ENCODE measurements at places on chromosomes 3 and 15. TPM values are rescaled to one million over a fixed set of nuclear protein-coding genes. Genes with fewer than 3 reads are reported as not detected.

The NDUFB5 gene
- polyA plus RNA-seq = 177 TPM

The PSTPIP1 gene
- polyA plus RNA-seq = 1.7 TPM

GRCh38 chr3:185114756-185115155 is 38.1 kb downstream of the C3orf70 start:
- DNase-seq = no peak

DNA sequence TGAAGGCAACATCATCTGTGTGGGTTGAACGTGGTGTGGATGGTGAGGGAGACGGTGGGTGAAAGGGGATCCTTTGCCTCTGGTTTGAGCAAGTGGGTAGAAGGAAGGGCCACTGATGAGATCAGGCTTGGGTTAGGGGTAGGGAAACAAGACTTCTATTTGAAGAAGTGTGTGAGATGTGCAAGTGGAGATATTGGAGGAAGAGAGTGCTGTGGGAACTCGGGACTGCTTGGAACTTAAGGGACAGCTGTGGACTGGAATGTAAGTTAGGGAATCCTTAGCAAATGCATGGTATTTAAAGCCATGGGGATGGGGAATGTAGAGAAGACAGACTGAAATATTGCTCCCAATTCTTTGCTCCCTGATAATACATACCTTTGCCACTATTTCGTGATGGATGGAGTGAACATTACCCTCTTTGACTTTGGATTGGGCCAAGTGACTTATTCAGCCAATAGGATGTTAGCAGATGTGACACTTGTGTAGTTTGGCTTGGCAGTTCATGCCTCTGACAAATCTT is 30.2 kb upstream of the AMOTL2 start:
- DNase-seq = no peak

DNA sequence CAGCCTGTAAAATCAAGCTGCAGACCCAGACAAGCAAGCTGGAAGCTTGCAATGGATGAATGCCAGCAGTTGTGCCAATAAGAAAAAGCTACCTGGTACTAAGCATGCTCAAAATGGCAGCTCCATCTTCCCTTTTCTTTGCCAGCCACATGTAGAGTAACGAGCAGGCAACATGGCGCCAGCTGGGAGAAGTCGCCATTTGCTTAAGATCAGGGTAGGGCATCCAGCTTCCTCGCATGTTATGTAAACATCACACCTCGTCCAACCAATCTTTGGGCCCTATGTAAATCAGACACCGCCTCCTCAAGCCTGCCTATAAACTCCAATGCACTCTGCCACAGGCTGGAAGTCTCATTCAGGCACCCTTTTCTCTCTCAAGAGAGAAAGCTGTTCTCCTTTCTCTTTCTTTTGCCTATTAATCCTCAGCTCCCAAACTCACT is 973.9 kb downstream of the FHIT start:
- no peak for DNase-seq

- DNase-seq = no peak
Observed at GRCh38 chr3:182414586-182414985, 378.7 kb upstream of the ATP11B start.

DNA sequence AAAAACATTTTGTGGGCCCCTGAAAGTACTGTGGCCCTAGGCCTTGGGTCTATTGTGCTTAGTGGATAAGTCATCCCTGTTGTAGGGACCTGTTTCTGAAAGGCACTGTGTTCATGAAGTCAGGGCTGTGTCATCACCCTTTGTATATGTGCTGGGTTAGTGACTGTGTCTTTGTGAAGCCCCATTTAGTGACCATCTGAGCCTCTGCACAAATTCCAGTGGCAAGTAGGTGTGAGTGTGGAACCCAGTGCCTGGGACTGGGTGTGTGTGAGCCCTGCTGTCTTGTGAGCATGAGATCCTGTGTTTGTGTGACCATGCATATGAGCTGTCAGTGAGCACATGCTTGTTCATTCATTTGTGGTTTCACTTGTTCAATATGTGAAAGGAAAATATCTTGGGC is 1.2 kb upstream of the HYAL1 start:
- DNase-seq = no peak

GRCh38 chr15:41659190-41659589 is 1.0 kb upstream of the MGA start:
- no peak for DNase-seq

- DNase-seq = no peak
Observed at GRCh38 chr3:101248736-101249135, 71.6 kb downstream of the IMPG2 start.

DNA sequence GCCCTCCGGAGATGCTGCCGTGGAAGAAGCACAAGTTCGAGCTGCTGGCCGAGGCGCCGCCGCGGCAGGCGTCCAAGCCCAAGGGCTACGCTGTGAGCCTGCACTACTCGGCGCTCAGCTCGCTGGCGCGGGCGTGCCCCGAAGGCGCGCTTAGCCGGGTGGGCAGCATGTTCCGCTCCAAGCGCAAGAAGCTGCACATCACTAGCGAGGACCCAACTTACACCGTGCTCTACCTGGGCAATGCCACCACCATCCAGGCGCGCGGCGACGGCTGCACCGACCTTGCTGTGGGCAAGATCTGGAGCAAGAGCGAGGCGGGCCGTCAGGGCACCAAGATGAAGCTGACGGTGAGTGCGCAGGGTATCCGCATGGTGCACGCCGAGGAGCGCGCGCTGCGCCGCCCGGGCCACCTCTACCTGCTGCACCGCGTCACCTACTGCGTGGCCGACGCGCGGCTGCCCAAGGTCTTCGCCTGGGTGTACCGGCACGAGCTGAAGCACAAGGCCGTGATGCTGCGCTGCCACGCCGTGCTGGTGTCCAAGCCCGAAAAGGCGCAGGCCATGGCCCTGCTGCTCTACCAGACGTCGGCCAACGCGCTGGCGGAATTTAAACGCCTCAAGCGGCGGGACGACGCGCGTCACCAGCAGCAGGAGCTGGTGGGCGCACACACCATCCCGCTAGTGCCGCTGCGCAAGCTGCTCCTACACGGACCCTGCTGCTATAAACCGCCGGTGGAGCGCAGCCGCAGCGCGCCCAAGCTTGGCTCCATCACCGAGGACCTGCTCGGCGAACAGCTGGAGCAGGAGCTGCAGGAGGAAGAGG is 1.3 kb downstream of the FAM43A start:
- DNase-seq = no peak

DNA sequence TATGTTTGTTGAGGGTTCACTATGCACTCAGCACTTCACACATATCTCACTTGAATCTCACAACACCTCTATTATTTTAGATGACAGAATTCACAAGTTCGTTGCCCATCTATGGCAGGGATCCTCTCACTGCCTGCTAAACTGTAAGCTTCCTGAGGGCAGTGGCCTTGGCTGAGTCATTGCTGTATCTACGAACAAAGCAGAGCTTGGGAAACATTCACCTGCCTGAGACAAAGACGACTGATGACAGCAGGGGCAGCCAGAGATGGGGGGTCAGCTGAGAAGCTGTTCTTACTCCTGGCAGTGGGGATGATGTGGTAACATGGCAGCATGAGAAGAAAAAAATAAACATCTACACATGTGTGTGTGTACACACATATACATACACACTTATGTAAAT is 125.5 kb upstream of the NMNAT3 start:
- no peak for DNase-seq

Data from renal cortex interstitium (tissue), 15 donors.